Activated CD4-positive, alpha-beta T cell treated with anti-CD3 and anti-CD28 coated beads, Interleukin-2, amount 50 U/mL, for 4 hours (primary cell): ENCODE measurements at places on chromosomes 5 and 9.
A peak's percentile ranks its signal among the peaks of the same experiment; 100 is the strongest.

GRCh38 chr9:111959468-111960359 lies 63.1 kb downstream of the UGCG start:
- no peak for DNase-seq

GRCh38 chr9:95506428-95506677 lies 10.4 kb downstream of the PTCH1 start:
- DNase-seq: no peak

GRCh38 chr5:58615972-58616371 lies 33.1 kb downstream of the RAB3C start:
- no peak for DNase-seq

DNA sequence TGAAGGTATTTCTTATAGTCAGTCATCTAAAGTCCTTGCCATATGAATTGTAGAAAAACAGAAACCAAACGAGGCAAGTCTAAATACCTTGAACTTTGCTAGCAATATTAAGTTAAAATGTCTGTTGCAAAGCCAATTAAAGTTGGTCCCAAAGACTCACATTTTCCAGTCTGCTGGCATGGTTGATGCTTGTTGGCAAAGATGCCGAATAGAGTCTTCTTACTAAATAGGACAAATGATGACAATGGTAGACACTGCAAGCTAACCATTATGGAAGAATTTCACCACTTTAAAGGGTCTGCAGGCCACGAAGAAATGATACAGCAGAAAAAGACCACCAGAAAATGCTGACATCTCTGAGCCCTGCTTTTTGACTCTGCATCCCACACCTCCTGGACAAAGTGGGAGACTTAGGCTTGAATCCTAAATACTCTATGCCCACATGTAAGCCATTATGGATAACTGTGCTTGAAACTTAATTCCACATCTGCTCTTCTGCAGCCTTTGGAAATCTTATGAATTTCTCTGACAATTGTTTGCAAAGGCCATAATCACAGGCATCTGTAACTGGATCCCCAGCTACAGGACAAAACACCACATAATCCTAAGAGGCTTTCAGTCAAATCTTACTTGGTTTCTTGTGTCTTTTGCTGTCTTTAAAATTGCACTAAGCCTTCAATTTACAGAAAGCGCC lies 61.3 kb downstream of the LHFPL2 start:
- DNase-seq: no peak

- DNase-seq: no peak
Observed at GRCh38 chr5:122374110-122374509, 62.1 kb downstream of the SNCAIP start.

DNA sequence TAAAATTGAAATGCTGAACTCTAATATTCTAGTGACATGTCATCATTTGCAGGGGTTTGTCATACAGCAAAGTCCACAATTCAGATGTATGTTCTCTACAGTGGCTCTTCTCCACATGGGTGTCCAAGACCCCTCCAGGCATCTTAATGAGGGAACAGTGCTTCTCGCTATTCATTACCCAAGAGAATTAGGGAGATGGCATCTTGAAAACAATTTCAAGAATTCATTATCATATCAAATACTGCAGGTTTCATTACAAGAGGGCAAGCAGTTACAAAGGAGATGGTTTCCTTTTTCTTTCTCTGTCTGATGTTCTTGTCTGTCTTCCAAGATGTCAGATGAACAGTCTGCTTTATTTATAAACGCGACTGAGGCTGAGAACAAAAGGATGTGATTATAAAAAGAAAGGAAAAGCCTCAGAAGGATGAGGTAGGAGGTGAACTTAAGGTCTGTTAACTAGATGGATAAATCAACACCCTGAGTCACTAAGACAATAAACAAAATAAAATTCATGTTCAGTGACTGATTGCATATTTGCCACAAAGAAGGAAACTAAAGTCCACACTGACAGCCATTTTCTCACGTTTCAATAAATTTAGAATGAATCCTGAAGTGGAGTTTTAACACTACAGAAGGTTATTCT lies 326.7 kb upstream of the EFNA5 start:
- no peak for DNase-seq

- no peak for DNase-seq
Observed at GRCh38 chr9:127578627-127578951, 33.5 kb upstream of the STXBP1 start.

GRCh38 chr5:135329066-135329912 lies 69.7 kb downstream of the MACROH2A1 start:
- DNase-seq: no peak

DNA sequence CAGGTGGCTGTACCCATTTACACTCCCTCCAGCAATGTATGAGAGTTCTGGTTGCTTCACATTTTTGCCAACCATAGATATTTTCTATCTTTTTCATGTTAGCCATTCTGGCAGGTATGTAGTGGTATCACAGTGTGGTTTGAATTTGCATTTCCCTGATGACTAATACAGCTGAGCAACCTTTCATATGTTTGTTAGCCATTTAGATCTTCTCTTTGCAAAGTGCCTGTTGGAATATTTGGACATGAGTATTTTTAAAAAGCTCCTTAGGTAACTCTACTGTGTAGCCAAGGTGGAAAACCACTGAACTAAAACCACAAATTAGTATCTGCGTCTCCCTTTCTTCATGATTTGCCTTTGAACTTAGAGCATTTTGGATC lies 31.9 kb downstream of the IRF1 start:
- no peak for DNase-seq

DNA sequence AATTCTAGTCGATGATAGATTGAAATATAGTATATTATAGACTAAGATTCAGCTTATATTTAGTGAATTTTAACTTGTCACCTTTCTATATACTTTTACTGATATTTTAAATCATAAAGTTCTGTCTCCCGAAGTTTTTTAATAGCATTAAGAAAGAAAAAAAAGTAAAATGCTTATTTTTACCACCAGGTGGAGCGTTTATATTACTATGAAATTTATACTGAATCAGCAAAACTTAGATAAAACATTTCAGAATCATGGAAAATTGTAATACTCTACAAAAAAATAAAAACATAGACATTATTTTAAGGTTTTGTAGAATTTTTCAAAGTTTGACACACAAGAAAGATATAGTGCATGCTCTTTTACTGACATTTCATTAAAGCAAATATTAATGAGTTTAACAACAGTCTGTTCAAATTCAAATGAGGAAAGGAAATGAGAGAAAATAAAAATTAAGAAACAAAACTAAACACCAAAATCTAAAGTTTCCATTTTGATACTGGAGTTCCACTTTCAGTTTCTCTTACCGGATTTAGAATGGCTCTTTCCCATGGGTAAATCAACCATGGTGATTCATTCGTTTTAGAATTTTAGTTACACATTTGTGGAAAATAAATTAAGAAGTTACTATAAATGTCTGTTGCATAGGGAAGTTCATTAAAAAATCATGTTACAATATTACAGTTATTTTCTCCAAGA lies 1035.3 kb downstream of the CDH12 start:
- no peak for DNase-seq

- no peak for DNase-seq
Observed at GRCh38 chr5:79241535-79241979, 5.6 kb downstream of the JMY start.

DNA sequence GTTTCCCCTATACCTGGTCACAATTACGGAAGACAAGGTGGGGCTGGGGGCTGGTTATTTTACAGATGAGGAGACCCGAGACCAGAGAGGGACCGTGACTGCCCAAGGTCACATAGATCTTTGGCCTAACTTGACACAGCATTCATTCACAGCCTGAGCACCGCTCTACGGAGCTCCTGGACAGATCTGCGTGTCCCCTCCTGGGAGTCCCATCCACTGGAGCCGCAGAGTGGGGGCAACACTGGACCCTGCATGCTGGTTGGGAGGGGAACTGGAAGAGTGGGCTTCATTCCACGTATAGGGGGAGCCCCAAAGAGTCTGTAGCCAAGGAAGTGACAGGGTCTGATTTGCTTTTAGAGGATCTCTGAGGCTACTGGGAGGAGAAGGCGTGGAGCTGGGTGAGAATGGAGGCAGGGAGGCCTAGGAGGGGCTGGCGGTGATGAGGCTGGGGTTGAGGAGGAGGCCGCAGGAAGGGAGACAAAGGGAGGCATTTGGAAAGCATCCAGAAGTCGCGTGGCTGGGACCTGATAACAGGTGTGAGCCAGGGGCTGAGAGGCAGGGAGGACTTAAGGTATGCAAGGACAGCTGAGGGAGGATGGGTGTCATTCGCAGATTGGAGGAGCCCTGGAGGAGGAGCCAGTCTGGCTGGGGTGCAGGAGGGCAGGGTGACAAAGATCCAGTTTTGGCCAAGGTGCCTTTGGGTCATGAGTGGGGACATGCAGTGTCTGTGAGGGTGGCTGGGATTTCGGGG lies 64.3 kb upstream of the IER5L start:
- no peak for DNase-seq

GRCh38 chr9:126421567-126422428 lies 95.2 kb downstream of the MVB12B start:
- DNase-seq: no peak

DNA sequence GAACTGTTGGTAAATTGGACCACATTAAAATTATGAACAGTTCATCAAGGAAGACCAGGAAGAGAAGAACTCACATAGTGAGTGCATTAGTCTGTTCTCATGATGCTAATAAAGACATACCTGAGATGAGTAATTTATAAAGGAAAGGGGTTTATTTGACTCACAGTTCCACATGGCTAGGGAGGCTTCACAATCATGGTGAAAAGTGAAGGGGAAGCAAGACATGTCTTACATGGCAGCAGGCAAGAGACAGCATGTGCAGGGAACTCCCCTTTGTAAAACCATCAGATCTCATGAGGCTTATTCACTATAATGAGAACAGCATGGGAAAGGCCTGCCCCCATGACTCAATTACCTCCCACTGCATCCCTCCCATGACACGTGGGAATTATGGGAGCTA lies 135.9 kb upstream of the MAN2A1 start:
- DNase-seq: no peak

DNA sequence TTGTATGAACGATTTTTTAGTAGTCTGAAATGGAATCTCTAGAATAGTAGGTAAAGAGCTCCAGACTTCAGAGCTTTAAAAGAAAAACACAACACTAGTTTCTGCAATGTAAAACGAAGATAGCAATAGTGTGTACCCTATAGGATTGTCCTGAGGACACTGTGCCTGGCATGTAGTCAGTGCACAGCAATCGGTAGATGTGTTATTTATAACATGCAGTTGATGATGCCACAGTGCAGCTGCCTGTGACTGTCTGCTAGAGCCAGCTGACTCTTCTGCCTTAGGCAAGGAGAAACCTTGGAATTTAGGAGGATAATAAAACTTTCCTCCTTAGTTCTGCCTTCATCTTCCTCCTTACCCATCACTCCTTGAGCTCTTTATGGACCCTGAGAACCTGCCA lies 27.7 kb upstream of the TMOD1 start:
- DNase-seq: no peak

DNA sequence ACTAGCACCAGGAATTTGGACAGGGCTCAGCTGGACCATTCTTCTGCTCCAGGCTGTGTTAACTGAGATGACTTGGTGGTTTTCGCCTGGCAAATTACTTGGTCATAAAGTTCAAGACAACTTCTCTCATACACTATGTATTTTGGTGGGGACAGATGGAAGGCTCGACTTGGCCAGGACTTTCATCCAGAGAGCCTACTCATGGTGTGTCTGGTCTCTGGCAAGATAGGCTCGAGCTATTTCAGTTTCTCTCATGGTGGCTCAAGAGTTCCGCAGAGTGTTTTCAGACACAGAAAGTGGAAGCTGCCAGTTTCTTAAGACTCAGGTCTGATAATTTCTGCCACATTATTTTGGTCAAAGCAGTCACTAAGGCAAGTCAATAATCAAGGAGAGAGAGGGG lies 135.6 kb downstream of the IRX2 start:
- DNase-seq: no peak

DNA sequence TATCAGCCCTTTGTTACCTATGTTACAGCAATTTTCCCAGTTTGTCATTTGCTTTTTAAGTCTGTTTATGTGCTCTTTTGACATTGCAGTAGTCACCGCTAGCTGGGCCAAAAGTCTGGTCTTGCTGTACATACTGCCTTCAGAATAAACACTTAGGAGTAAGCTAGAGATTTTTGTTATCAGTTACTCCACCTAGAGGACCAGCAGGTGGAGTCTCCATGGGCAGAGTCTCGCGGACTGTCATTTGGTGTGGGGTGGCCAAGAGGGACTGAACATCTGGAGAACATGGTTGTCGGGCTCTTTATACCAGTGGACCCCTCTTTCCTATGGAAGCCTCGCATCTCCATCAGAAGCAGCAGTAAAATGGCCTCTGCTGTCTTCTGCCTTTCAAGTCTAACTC lies 10.8 kb upstream of the MGAT1 start:
- DNase-seq: no peak

- no peak for DNase-seq
Observed at GRCh38 chr9:125479846-125480615, 218.4 kb downstream of the GAPVD1 start.

- DNase-seq: no peak
Observed at GRCh38 chr9:87711857-87712800, 13.8 kb upstream of the CTSL start.

DNA sequence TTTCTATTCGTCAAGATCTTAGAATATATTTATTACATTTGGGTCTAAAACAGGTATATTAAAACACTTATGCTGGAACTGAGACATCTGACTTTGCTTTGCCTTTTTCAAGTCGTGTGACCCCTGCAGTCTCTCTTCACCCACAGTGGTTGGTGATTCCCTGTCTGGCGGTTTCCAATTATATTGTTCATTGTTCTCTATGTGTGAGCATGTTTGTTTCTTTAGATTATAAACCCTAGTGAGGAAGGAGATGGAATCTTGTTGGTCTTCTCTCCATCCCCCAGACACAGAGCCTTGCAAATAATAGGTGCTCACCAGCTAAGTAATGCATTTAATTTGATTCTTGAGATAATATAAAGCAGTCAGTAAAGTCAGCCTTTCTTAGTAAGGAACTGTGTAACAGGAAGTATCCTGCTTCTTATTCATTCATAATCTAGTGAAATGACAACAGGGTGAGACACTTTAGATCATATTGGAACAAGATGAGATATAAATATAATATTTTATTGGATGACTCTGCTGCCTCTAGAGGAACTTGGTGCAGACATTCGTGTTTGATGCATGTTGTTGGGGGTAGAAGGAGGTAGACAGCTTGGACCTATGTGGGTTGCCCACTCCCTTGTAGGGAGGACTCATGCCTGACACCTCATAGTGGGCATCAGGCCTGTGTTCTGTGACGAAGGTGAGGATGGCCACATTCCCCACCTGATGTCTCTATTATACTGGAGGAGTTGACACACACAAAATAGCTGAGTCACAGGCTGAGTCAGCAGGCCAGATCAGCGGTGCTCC lies 88.1 kb downstream of the FGF1 start:
- DNase-seq: peak; percentile 12

DNA sequence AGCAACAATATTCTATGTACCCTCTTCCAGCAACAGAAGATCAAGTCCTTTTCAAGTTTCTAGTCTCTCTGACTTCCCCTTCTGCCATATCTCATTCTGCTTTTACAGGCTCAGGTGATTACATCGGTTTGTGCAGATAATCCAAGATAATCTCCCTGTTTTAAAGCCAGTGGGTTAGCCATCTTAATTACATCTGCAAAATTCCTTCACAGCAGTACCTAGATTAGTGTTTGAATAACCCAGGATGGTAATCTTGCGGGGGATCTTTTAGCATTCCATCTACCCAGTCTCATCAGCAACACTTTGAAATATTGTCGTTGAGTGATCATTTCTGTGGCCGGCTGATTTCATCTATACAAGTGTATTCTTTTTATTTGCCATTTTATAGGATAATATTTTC lies 130.2 kb downstream of the GHR start:
- DNase-seq: no peak

- DNase-seq: no peak
Observed at GRCh38 chr9:126488881-126489404, 124.8 kb upstream of the LMX1B start.

GRCh38 chr5:155530046-155530445 lies 516.5 kb downstream of the KIF4B start:
- DNase-seq: no peak

GRCh38 chr9:72465593-72465984 lies 55.8 kb upstream of the TMC1 start:
- DNase-seq: no peak
